Stimulated activated CD4-positive, alpha-beta T cell treated with anti-CD3 and anti-CD28 coated beads, Interleukin-4, amount 100 ng/mL, for 1 hour (primary cell): ENCODE measurements at places on chromosomes 5 and 9.
A peak's percentile ranks its signal among the peaks of the same experiment; 100 is the strongest.

- DNase-seq = no peak
These were observed 50.4 kb upstream of the ZSWIM6 start for GRCh38 chr5:61281686-61282085.

DNA sequence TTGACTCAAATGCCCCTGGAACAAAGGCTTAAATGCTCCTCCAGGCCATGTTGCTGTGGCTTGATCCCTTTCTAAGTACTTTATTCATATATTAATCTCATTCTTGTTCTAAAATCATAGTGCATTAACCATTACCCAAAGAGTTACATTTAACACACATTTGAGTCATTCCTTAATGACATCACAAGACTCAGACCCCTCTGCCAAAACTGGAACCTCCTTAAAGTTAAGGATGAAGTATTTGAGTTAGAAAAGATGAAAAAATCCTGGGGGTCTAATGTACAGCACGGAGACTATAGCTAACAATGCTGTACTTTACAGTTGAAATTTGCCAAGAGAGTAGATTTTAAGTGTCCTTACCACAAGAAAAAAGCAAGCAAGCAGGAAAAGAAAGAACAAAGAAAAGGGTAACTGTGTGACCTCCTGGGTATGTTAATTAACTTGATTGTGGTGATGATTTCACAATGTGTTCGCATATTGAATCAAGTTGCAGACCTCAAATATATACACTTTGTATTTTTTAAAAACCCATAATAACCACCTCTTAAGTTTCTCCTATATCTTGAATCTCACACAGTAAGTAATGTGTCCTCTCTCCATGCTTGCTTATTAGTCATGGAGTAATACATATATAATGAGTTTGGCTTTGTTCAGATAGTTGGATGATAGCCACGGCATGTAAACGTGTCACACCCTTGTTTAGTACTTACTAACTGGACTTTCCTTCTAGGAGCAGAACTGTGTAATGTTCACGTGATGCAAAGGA lies 376.9 kb downstream of the SEMA5A start:
- no peak for DNase-seq

- DNase-seq = no peak
These were observed 14.3 kb downstream of the IER5L start for GRCh38 chr9:129163753-129164152.

DNA sequence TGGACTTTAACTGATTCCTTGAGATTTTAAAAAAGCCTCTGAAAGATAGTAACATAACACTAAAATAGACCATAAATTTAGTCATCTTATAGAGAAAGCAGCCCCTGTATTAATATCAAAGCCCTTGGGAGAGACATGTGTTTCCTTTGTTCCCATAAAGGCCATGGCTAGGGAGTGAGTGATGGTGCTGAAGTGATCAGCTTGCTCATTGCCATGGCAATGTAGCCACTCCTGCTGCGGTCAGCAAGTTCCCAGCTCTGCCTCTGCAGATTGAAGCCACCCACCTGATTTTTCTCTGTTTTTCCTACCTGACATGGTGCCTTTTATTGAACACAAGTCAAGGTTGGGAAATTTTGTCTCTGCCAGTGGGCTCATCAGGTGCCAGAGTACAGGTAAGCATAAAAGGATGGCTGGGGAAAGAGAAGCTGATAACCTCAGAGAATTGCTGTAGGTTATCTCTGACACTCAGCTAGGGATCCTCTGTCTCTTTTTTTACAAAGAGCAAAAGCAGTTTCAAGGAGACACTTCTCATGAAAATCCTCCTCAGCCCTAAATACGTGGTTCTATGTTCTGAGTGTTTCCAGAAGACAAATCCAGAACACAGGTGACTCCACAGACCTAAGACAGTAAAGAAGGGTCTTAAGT lies 296.3 kb upstream of the NMUR2 start:
- no peak for DNase-seq

GRCh38 chr5:135138116-135138850 lies 104.3 kb upstream of the PITX1 start:
- no peak for DNase-seq

DNA sequence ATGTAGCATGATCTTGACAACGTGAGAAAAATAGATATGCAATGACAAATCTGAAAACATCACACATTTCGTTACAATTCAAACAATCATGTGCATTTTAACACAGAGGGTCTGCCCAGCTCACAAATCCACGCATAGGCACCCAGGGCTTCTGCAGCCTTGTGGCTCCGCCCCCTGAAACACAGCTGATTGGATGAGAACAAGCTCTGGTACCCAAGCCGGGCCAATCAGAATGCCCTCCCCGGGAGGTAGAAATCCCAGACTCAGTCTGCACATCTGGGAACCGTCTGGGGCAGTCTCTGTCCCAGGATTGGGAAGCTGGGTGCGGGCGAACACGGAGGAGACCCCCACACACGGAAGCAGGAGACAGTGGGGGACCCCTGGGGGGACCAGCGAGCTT lies 137.5 kb downstream of the GAPVD1 start:
- DNase-seq = no peak

- DNase-seq = no peak
These were observed 240.2 kb downstream of the RFK start for GRCh38 chr9:76153902-76154629.

- DNase-seq = no peak
These were observed 9.4 kb upstream of the TNFAIP8 start for GRCh38 chr5:119346394-119346793.

DNA sequence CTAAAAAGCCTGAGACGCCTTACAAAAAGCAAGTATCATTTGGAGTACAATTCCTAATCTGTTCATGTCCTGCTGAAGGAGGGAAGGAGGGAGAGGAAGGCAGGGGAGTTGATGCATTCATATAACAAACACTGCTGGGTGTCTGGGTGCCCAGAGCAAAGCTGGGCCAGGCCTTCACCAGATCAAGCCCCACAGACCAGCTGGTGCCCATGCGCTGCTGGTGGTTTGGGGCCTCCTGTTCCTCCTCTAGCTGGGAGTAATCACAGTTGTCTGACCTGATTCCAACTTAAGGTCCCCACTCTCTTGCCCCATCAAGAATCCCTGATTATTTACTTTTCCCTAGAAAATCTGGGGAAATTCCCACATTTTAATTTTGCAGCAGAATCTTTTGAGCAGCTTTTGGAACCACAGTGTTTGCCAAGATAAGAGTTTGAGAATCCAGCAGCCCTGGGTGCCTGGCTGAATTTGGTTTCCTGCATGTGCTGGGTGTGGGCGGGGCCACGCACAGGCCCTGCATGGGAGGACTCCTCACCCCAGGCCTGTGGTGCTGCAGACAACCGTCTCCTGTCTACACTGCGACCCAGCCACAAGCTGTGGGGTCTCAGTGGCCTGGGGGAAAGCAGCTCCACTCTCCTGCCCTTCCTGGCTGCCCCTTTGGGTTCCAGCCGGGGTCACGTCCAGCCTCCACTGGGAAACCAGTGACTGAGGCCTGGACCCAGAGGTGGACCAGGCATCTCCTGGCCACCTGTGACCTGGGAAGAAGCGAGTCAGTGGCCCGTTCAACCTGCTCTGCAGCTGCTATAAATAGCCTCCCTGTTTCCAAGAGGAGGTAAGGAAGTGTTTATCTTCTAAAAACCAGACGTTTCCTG lies 47.5 kb downstream of the NEURL1B start:
- DNase-seq = peak; percentile 50

DNA sequence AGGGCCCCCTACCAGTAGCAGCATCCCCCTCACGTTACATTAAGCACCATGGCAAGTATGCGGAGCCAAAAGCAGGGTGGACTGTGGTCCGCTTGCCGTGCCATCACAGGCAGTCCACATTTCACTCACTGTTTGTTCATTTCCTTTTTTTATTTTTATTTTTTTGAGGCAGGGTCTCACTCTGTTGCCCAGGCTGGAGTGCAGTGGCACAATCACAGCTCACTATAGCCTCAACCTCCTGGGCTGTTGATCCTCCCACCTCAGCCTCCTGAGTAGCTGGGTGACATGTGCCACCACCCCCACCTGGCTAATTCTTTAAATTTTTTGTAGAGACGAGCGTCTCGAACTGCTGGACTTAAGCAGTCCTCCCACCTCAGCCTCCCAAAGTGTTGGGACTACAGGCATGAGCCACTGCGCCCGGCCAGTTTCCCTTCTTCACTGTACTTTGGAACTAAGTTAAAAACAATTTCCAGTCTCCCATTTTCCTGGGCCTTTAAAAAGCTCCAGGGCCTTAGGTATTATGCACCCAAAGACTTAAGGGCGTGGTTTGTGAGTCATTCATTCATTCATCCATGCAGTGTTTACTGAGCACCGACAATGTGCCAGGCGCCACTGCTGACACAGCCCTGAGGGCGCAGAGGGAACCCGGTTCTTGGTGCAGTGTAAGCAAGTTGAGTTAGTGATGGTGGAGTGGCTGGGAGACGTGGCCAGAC lies 19.9 kb downstream of the PRRX2 start:
- no peak for DNase-seq

DNA sequence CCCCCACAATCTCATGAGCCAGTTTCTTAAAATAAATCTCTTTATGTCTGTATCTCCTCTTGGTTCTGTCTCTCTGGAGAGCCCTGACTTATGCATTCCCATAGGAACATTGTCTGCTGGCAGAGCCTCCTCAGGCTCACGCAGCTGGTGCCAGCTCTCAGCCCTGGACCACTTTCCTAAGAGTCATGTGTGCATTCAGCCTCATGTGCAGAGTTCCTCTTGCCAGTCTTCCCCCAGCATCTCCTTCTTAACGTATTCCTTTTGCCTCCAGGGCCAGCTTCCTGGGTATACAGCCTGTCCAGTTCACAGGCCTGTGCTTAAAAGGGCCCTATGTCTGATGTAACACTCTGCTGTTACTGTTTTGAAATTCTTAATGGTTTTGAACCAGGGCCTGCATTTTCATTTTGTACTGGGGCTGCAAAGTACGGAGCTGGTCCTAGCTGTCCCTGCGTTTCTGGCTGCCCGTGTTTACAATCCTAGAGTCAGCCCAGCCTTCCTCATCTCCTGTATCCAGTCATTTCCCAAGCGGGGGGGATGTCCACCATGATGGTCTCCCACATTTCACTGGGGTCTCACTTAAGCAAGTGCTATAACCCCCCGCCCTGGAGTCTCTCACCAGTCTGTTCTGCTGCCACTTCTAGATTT lies 18.1 kb downstream of the ANKRD33B start:
- DNase-seq = no peak

DNA sequence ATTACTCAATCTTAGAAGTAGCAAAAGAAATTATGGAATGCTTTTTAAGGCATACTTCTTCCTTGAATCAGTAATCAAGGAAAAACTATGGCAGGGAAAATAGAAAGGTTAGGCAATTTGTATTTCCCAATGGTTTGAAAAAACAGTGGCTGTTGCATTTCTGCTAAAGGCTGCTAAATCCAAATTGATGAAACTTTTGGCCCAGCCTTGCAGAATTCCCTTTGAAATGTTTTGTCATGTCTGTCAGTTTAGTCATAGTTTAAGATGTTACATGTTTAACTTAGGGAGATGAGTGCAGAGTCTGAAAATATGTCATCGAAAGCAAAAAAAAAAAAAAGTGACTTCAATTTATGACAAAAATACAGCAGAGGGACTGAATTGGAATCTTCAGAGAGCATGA lies 878.9 kb upstream of the WWC1 start:
- no peak for DNase-seq

- DNase-seq = peak; percentile 54
These were observed 592 bp downstream of the UBAP2 start for GRCh38 chr9:34047864-34048726.

GRCh38 chr5:171750311-171750788 lies 35.3 kb upstream of the SMIM23 start:
- DNase-seq = no peak

DNA sequence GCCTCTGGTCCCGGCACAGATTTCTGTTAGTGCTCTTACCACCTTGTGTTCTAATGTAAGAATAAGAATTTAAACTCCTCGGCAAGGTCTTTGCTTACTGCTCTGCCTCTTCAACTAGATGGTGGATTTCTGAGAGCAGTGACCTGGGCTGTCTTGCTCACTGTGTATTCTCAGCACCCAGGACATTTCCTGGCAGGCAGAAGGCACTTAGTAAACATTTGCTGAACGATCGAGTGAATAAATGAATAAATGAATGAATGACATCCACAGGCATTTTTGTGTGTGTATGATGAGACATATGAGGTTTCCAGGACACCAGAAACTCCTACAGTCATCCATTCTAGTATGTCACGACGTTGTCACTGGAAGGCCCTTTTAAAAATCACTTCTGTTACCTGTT lies 143.2 kb downstream of the BOD1 start:
- DNase-seq = no peak

DNA sequence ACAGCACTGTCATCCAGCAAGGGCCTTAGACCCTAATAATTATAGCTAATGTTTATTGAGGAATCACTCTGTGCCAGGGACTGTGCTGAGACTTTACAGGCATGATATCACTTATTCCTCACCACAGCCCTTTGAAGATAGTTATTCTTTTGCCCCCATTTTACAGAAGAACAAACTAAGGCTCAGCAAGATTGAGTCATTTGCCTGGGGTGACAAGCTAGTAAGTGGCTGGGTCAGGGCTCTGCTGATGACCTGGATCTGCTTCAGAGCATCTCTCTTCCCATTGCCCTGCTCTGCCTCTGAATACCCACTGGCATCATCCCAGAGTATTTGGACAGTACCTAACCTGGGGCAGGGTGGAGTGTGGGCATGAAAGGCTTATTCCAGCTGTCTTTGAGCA lies 11.8 kb downstream of the JADE2 start:
- DNase-seq = no peak

GRCh38 chr5:148904440-148904839 lies 78.0 kb downstream of the ADRB2 start:
- no peak for DNase-seq

- no peak for DNase-seq
These were observed 41.0 kb downstream of the NEK6 start for GRCh38 chr9:124298646-124299235.

- DNase-seq = no peak
These were observed 584.1 kb upstream of the NUDT12 start for GRCh38 chr5:104146652-104147051.

DNA sequence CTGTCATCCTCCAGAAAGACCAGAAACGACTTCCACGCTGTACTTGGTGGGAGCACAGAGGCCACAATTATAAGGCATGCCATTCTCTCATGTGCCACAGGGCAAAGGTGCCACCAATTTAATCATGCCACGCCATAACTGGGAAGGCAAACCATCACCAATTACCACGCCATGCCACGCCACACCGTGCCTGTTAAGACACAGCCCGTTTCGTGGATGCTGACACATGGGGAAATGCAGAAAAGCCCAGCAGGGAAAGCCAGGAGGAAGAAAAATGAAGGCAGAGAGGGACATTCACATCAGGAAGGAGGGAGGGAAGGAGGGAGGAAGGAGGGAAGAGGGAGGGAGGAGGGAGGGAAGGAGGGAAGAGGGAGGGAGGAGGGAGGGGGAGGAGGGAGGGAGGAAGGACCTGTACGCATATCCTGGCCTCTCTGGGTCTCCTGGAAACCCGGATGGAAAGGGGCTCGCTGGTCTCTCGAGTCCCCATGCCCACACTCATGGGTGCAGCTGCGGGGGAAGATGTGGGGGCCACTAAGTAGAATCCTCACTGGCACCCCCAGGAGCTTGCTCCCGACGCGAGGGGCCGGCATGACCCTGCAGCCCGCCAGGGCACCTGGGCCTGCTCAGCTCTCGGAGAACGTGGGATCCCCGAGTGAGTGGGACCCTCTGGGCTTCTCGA lies 61.7 kb upstream of the UBAC1 start:
- no peak for DNase-seq
